ENCODE measurements at places on chromosomes 7 and 10.

DNA sequence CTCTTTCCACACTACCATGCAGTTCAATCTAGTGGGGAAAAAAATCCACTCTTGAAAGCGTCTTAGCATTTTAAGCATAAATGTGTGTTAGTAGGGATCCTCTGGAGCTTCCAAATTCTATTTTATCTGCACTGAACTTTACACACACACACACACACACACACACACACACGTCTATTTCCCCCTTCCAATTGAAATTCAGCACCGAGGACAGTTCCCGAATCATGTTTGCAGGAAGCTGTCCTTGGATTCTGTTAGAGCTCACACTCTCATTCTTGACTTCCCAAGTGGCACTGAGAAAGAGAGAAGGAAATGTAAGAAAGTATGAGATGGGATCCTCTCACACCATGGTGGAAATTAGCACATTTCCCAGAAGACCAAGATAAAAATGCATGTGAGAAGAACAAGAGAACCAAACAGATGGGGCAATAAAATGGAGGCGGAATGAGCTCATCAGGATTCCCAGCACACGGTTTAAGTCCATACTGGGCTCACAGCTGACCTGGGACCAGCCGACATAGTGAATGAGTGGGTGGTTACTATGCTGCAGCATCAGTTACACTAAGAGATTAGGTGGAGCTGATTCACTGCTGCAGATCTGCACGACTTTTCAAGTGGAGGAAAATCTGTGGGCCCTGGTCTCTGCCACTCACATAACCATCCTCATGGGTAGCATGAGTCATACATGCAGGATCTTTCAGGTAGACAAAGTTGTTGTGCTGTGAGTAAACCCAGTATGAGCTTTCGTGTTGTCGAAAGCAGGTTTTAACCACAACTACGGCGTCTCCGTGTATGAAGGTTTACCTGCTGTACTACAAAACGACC is 3.3 kb upstream of the NPTX2 start:
- no peak for DNase-seq

DNA sequence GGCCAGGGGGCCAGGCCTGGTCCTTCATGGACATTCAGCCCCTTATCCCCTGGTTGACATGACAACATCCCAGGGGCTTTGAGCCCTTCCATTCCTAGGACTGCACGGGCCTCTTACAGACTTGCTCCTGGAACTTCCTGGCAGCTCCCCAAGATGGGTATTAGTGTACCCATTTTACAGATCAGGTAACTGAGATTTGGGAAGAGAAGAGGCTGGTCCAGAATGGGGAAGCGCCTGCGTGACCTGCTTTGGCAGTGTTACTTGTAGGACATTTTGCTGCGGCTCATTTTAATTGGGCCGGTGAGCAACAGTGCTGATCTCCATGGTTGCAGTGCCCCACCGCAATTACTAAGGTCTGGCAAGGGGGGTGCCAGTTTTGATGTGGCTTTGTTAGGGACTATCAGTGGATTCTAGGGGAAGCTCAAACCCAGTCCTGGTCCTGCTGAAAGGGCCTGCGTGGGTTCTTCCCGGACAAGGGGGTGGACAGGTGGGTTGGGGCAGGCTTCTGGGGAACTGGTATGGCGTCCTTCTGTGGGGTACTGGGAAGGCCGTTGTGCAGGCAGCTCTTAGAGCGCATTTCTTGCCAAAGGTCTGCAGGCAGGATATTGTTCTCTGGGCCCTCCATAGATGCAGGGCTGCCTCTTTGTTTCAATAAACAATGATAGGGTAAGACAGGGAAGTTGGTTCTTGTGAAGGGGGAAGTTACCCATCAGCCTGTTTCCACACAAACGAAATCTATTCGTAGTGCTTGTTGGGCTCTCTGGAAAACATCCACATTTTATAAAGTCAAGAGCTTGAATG is 137.6 kb downstream of the RGS10 start:
- no peak for DNase-seq

DNA sequence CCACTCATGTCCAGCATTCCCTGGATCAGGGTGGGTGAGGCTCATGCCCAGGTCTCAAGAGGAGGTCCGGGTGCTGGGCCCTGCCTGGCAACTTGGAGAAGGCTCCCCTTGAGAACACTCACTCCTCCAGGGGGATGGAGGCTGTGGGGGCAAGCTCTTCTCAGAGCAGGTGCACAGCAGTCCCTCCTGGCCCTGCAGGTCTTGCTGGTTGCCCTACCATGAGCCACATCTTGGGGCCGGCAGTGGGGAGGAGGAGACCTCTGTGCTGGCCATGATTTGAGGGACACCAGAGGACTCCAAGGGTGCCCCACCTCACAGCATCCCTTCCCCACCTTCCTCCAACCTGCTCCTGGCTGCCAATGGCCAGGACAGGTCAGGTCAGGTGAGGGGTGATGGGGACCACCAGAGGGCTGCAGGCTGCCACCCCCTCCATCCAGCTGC is 87.4 kb upstream of the RET start:
- no peak for DNase-seq

DNA sequence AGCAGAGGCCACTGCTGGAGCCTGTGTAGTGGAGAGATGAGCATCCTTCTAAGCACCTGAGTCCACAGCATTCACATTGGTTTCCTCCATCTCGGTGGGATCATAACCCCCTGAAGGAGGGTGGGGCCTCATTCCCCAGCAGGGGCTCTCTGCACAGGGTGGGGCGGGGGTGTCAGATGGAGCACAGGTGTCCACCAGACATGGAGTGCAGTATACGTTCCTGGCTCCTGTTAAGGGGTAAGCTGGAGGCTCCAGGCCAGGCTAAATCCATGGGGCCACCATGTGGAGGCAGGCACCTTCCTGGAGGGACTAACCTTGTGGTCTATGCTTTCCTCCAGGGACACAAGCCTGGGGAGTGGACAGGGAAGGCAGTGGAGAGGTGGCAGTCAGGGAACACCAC is 252.6 kb downstream of the GRID1 start:
- DNase-seq = no peak

DNA sequence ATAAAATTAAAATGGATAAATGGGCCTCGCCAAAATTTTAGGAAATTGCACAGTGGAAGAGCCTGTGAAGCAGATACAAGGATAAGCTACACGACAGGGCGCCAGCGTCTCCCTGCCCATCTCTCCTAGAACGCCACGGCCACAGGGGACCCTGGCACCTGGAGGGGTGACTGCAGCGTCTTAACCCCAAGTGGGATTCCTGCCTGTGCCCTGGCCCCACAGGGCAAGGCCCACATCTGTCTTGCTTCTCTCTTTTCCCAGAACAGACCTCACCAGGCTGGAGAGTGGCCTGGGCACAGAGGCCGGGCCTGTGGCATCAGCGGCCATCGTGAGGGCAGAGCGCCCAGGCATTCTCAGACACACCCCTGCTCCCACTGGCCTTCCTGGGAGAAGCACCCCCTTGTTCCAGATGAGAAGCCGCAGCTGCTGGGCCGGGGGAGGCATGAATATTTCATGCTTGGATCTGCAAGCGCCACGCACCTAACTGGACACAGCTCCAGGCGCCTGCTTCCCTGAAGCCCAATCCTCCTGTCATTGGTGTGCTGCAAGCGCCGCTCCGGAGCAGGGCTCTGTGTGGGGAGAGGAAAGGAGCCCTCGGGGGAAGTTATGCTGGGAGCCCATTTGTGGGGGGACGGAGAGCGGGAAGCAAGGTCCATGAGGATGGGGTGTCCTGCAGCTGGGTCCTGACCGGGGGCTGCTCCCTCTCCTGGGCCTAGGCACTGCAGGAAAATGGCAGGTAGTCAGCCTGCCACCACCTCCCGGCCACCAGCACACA is 153.5 kb downstream of the ELFN1 start:
- DNase-seq = no peak

- DNase-seq = no peak
Observed at GRCh38 chr7:70436790-70437350, 695.1 kb upstream of the GALNT17 start.

DNA sequence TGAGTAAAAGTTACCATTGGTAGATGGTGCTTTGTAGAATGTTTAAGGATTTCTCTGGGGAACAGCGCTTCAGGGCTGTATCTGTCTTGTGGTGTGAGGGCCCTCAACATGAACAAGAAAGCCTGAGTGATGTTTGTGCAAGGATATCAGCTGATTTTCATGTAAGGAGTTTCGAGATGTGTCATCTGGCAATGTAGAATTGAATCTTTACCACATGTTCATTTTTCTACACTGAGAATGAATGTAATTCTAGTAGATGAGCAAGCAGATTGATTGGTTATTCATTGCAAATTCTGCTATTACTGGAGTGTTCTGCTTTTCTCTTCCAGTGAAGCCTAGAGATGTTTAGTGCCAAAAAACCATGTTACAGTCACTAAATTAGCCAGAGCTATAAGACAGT is 87.7 kb downstream of the ST7 start:
- DNase-seq = no peak

DNA sequence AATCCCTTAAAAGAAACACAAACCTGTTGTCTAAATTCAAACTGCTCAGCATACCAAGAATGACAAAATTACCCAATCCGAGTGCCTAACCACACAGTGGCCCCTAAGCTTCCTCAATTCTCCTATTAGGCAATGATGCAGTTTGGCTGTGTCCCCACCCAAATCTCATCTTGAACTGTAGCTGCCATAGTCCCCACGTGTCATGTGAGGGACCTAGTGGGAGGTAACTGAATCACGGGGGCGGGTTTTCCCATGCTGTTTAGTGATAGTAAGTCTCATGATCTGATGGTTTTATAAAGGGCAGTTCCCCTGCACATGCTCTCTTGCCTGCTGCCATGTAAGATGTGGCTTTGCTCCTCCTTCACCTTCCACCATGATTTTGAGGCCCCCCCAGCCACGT is 21.9 kb downstream of the PSAP start:
- no peak for DNase-seq

GRCh38 chr7:38142736-38143135 is 35.3 kb upstream of the STARD3NL start:
- DNase-seq = no peak

GRCh38 chr7:42237811-42238541 is 967 bp upstream of the GLI3 start:
- DNase-seq = no peak

DNA sequence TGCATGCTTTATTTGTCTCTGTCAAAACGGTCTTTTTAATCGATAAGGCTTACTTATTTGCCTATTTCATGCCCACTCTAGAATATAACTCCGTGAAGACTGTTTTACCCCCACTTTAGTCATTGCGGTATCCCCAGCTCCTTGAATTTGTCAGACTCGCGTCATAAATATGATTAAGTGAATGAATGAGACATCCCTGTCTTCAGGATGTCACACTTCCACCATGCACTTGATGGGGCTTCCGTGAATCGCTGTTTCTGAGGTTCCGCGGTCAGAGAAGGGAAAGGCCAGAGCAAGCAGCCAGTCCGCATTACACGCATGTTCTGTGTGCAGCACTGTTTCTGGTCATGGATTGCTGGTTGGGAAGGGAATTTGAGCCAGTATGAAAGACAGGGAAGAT is 138.8 kb downstream of the CELF2 start:
- no peak for DNase-seq

- no peak for DNase-seq
Observed at GRCh38 chr10:3761021-3761686, 23.9 kb downstream of the KLF6 start.

DNA sequence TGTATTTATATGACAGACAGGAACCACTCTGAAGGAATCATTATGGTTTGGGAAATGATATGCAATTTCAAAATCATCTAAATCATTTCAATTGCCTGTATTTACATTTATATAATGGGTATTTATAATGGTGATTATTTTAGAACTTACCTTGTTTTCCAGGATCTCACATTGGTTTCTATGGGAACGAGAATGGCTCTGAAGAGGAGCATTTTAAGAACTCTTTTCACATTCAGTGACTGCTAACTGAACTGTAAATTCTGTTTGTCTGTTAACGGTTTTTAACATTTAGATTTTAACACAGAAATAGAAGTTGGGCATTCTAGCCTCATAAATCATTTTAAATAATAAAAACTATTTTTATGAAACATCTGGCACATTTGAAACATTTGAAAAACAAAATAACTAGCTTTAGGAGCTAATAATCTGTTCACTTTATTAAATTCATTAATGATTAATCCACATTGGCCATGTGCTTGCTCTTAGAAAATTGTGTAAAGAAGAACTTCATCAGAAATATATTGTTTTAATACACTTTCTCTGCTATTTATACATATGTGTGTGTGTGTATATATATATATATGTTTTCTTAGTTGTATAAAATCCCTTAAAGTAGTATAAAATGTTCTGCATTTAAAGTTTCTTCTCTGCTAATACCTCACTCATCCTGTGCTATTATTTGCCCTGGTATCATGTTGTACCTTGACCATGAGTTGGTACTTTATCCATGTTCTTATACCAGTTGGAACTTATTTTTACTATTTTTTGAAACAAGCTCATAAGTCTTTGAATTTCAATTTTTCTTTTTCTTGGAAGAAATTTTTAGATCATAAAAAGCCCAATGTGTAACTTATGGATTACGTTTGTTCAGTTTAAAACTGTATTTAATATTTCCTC is 8.7 kb upstream of the SEM1 start:
- no peak for DNase-seq

DNA sequence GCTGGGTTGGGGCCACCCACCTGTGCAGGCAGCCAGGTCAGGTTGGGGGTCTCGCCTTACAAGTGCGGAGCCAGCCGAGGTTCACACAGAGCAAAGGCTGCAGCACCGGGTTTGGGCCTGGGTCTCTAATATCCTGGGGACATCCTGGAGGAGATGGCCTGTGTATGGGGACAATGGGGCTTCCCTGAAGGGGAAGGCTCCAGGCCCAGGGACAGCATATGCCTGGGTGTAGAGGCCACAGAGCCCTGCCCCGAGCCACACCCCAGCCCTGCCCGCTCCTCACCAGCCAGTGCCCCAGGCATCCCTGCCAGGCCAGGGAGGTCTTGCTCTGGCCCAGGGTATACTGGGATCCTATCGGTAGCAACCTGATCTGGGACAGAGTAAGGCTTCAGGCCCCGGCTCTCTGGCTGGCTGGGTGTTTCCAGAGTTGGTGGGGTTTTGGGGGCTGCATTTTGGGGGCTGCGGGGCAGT is 9.1 kb downstream of the TTYH3 start:
- no peak for DNase-seq

DNA sequence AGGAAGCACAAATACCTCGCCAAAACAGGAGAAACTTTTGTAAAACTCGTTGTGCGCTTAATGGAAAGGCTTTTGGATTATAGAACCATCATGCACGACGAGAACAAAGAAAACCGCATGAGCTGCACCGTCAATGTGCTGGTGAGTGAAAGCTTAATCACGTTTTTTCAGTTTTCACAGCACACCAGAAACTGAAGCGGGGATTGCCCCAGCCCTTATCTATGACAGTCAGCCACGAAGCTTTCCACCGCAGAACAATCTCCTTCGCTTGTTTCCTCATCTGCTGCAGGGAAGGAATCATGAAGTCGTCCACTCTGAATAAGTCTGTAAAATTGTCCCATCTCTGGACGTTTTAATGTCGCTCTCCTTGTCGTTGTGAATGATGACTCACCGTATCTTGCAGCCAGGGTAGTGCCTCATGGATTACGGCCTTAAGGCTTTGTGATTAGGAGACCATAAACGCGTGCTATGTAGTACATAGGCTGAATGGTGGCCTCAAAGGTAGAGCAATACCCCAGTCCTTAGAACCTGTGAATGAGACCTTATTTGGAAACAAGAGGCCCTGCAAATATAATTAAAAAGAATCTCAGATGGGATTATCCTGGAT is 174.9 kb upstream of the NPS start:
- DNase-seq = no peak

- DNase-seq = no peak
Observed at GRCh38 chr10:120473593-120473992, 16.6 kb downstream of the PLPP4 start.

- no peak for DNase-seq
Observed at GRCh38 chr10:117804470-117805011, 242.2 kb downstream of the RAB11FIP2 start.

GRCh38 chr7:45150199-45150598 is 7.4 kb upstream of the RAMP3 start:
- no peak for DNase-seq

Measured in activated T-cell treated with anti-CD3 and anti-CD28 coated beads for 48 hours (primary cell).